NCI-H1436 (cell line): ENCODE measurements at places on chromosomes 16 and 17.

DNA sequence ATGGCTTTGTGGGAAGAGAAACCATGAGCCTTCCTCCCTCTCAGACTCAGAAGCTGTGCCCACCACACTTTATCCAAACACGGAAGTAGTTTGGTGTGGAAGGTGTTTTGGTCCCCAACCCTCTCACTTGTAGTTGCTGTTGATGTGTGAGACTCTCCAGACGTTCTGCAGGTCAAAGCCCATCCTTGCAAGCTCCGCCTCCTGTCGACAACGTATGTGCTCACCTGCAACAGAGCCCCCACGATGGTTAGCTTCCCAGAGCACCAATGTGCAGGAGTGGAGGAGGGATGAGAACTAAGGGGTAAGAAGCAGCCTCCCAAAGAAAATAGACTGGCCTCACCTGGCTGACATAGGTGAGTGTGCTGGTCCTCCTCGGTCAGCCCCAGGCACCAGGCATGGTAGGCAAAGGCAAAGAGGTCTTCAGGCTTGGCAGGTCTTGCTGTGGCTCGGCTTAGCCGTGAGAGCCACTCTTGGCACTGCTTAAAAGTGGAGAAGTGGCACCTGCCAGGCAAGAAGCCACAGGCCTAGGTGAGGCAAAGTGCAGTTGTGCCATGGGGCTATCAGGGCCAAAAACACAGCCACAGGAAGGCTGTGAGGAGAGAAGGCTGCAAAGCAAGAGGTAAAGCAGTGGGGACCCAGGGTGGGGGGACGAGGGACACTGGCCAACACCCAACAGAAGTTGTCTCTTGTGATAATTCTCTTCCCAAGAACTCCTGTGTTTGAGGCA is 5.9 kb downstream of the MTMR4 start:
- no peak for DNase-seq

- DNase-seq = peak; percentile 97
These were observed 5.6 kb downstream of the CORO6 start for GRCh38 chr17:29617125-29617480.

DNA sequence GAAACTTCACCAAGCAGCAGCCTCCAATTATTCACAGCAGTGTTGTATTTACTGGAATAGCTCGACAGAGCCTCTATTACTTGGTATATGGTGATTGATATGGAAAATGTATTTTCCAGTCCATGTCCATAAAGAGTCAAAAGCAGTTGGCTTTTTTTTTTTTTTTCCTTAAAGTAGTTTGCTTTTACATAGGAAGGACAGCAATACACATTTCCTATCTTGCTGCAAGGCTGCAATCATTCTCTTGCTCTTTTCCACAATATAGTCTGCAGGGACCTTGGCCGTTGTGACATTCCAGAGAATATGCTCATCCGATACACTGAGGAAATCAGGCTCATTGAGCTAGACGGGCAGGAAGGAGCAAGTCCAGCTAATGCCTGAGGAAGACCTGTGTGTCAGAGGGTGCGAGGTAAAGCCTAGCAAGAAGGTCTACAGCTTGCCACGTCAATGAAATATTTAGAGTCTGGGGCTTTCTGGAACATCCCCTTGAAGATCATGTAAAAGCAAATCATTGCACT is 131.1 kb downstream of the ENGASE start:
- no peak for DNase-seq

- DNase-seq = peak; percentile 75
These were observed at the start of gene MYO1D for GRCh38 chr17:32876417-32877163. TSS of gene MYO1D (minus strand) at chr17:32877124. CDS start at chr17:32876872, 252 bp downstream.

- no peak for DNase-seq
These were observed 691 bp upstream of the FAM83G start for GRCh38 chr17:19005137-19005773.

DNA sequence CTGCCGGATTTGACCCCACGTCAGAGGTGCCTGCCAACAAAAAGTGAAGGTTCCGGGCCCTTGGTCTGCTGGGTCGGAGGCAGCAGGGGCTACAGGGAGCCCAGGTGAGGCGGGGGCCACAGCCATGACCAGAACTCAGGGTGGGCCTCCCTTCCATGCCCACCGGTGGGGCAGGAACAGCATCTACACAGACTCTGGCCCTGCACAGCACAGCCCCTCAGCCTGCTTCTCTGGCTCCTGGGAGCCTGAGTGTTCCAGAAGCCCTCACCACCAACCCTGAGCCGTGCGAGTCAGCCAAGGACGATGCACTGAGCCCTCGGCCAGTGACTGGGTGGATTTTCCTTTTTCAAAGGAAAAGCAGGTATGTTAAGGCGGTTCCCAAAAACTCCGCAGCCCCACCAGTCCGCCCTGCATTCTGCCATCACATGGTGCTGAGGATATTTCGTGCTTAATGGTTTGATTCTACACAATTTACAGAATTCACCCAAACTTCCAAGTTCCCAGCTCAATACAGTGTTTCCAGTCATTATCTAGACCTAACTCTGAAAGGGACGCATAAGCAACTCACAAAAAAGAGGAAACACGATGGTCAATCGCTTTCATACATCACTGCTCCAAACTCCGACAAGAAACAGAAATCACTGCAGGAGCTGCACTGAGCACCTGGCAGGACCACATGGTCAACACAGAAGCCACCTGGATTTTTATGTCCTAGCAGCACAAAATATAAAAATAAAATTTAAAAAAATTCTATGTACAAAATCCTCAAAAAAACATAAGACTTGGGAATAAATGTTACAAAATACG is 19.4 kb upstream of the C16orf95 start:
- no peak for DNase-seq

DNA sequence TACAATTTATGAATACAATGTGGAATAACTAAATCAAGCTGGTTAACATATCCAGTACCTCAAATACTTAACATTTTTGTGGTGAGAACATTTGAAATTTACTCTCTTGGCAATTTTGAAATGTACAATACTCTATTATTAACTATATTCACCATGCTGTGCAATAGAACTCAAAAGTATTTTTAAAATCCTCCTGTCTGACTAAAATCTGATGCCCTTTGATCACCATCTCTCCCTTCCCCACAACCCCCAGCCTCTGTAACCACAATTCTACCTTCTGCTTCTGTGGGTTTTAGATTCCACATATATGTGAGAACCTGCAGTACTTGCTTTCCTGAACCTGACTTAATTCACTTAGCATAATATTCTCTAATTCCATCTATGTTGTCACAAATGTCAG is 71.6 kb upstream of the ALOX12 start:
- no peak for DNase-seq
